Stimulated activated CD4-positive, alpha-beta T cell treated with anti-CD3 and anti-CD28 coated beads, Interleukin-1b, Interleukin-23, amount 100 ng/mL, for 1 hour (primary cell): ENCODE measurements at places on chromosomes 5 and 9.

- DNase-seq = no peak
These were observed 152.5 kb downstream of the EFNA5 start for GRCh38 chr5:107518190-107518589.

DNA sequence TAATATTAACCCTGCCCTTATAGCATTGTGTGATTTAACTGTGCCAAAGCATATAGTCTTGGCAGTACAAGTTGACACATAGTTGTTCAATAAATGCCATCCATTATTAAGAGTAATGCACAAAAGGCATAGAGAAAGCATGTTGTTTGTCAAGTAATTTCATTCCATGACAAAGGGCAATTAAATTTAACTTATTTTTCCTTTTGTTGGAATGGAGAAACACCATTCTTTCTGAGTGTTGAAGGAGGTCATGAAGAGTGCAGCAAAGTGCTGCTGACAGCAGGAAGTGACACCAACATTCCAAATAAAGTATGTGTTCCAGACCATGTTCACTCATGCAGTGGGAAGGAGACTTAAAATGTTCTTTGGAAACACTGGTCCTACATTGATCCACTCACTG is 29.1 kb downstream of the ANKDD1B start:
- DNase-seq = no peak

DNA sequence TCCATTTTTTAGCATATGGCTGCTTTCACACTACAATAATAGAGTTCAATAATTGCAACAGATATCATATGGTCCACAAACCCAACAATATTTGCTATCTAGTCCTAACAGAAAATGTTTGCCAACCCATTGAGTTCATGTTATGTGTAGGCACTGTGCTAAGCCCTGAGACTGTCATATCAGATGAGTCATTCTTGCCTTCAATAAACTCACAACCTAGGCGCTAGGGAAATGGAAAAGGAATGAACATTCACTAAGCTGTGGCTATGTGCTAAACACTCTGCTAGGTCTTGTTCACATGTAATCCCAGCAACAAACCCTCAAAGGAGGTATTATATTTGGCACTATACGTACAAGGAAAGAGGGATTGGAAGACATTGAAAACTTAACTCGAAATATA is 8.4 kb upstream of the TIMD4 start:
- DNase-seq = no peak

GRCh38 chr5:396531-396961 is 46.4 kb upstream of the EXOC3 start:
- no peak for DNase-seq

DNA sequence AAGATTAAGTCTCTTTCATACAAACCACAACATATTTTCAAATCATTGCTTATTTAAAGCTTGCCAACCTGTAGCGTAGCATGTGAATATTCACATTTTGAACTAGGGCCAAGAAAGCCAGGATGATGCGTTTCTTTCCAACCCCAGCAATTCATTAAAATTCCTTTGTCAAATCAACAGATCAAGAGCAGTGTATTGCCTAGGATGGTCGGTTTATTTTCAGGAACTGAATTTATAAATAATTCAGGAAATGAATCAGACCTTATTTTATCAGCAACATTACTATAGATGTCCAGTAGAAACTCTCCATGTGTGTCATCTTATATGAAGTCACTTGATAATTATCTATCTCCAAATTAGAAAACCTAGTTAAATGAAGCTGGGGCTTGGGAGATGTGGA is 13.2 kb upstream of the AUH start:
- DNase-seq = no peak

DNA sequence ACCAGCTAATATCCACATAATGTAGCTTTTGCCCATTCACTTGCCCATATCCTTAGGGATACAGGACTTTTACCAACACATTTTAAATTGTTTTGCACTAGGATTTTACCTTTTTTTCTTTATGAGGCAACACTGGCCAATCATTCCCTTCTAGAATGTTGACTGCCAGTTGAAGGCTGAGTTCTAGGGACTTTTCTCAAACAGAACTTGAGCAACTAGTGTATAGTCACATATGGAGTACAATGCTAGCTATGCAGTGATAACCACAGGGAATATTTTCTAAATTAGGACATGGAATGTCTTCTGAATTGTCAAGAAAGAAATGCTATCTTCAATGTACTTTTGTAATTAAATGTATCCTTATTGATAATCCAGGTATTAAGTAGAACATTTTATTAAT is 133.6 kb downstream of the OXCT1 start:
- DNase-seq = no peak

GRCh38 chr9:70093944-70094343 is 50.3 kb downstream of the MAMDC2 start:
- DNase-seq = no peak

- DNase-seq = no peak
These were observed 38.3 kb downstream of the RGS3 start for GRCh38 chr9:113501852-113502251.

DNA sequence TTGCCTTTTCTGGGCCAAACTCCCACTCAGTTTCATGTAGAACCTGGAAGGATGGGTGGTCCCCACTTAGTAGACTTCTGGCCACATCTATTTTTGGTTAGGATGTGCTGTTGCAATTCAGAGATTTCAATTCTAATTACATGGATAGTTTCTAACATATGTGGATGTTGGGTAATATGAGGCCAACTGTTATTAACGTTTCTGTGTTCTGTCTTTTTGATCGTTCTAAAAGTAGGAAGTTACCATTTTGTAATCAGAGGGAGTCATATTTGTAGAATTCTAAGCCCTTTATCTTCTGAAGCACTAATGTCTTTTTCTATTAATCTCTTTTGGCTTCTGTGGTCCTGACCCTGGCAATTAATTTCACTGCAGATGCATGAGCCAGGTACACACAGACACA is 141.6 kb upstream of the SPEF2 start:
- no peak for DNase-seq

DNA sequence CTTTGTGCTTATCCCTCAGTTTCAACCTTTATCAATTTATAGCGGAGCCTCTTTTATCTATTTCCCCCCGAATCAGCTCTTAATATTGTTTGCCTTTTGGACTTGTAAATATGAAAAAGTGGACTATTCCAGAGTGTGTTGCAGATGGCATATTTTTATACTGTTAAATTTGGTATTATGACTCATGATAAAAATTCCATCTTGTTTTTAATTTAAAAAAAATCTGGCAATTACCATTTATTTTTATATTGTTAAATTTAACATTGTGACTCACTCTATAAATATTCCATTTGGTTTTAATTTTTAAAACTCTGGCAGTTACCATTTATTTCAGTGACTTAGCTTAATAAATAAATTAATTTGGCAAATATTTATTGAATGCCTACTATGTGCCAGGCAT is 37.5 kb downstream of the RBM27 start:
- DNase-seq = no peak

GRCh38 chr5:17187011-17187785 is 30.2 kb upstream of the BASP1 start:
- DNase-seq = no peak

DNA sequence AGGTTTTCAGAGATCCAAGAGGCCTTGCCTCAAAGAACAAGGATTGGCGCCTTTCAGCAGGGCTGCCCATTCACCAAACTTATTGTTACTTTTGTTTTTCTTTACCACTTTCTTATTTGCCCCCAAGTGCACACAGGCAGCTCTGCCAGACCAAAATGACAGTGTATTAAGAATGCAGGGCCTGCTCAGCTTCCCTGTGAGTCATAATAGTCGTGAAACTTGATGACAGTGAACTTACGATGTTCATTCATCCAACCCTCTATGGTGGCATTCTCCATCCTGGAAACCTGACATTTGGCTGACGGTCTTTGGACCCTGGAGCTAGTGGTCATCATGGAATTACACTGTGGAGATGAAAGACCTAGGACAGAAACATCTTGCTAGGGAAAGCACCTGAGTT is 44.3 kb downstream of the UBE2QL1 start:
- DNase-seq = no peak

- no peak for DNase-seq
These were observed 12.6 kb downstream of the HNRNPH1 start for GRCh38 chr5:179610903-179611265.

GRCh38 chr5:76204713-76205112 is 121.5 kb downstream of the SV2C start:
- DNase-seq = no peak

- DNase-seq = no peak
These were observed 25.0 kb downstream of the LMNB1 start for GRCh38 chr5:126801992-126802294.

DNA sequence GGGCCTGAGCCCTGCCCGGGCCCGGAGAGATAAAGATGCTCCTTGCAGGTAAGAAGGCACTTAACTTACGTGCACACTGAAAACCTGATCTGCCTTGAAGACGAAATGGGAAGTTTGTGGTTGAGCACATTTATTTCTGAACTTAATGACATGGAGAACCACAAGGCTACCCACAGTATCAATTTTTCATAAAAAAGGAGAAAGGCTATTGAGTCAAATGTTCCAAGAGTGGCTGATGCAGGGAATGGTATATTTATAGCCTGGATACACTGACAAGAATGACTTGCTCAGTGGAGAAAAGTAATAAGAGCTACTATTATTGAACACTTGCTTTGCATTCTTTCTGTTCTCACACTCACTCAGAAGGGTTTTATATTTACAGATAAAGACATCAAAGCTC is 419.3 kb downstream of the ACTL7B start:
- no peak for DNase-seq

- DNase-seq = no peak
These were observed 362.4 kb upstream of the ACTBL2 start for GRCh38 chr5:57845025-57845424.
